ENCODE measurements at places on chromosomes 3 and 15.

- DNase-seq: no peak
Observed at GRCh38 chr15:48017747-48018146, 103.0 kb upstream of the SLC24A5 start.

DNA sequence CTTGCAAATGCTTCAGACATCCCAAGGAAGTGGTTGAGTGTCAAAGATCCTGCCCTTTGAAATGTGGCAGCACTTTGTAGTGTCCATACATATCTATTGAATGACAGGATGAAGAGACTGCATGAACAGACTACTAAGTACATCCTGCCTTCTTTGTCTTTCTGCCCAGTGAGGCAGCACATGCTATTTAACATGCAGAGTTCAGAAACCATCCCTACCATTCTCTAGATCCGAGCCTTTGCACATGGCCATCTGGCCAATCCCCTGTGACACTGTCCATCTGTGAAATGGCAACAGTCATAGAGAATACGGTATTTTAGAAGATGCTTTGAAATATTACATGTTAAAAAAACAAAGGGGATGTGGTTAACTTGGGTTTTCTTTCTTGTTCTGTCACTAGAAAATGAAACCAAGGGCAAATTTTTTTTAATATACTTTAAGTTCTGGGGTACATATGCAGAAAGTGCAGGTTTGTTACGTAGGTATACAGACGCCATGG lies 519.6 kb downstream of the NTRK3 start:
- no peak for DNase-seq

DNA sequence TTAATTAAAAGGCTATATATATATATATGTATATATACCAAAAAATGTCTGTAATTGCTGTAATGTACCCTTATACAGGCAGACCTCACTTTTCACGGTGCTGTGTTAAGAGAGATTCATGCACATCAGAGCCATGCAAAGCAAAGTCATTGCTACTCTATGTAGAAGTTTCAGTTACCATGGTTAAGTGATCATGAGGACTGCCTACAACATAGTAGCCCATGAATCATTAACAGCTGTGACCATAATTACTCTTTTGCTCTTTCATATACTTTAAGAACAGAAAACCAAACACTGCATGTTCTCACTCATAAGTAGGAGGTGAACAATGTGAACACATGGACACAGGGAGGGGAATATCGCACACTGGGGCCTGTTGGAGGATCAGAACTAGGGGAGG lies 225.3 kb upstream of the EPHA3 start:
- no peak for DNase-seq

GRCh38 chr3:194577986-194578905 lies 55.0 kb downstream of the TMEM44 start:
- no peak for DNase-seq

GRCh38 chr15:35753486-35753885 lies 207.5 kb upstream of the DPH6 start:
- no peak for DNase-seq

GRCh38 chr3:63673111-63673510 lies 20.6 kb downstream of the SNTN start:
- DNase-seq: no peak

DNA sequence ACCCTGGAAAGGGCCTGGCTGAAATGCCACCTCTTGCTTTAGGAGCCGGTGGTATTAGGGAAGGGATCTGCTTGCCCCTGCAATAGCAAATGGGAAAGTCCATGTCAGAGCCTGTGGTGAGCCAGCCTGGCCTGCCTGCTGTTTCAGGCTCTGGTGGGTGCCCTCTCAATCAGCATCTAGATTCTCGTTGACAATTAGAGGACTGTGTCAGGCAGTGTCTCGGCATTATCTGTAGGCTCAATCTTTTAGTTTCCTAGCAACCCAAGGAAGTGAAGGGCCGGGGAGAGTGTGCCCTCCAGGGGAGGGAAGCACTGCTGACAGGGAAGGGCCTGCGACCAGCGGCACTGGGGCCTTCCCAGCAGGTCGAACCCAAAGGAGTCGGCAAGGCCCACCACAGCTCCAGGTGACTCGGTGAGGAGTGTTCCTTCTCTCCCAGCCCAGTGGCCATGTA lies 42.1 kb downstream of the TLE3 start:
- no peak for DNase-seq
